ENCODE measurements at places on chromosomes 1 and 21.

GRCh38 chr21:39330001-39330400 is 16.6 kb upstream of the BRWD1 start:
- no peak for DNase-seq

DNA sequence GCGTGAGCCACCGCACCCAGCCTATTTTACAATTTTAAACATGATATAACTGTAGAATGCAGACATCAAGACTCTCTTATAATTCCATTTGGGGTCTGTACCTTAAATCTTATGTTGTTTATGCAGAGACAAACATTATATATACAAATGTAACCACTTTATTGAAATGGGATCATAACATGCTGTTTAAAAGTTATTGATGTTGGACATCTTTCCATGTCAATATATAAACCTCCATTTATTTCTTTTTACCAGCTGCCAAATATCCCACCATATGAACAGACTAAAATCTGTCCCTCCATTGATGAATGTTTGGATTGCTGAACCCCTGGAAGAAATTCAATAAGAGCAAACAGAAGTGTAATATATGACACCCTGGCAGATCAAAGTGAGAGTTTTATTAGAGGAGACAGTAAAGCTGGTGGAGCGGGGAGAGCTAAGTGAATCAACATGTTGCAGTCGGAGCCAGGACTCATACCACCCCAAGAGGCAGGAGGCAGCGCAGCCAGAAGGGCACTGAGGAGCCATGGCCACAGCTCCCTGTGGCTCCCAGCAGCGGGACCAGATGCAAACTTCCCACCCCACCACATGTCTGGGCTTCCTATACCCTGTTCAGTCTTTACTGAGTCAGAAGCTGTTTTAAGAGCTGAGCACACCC is 4.7 kb upstream of the PCSK9 start:
- no peak for DNase-seq

DNA sequence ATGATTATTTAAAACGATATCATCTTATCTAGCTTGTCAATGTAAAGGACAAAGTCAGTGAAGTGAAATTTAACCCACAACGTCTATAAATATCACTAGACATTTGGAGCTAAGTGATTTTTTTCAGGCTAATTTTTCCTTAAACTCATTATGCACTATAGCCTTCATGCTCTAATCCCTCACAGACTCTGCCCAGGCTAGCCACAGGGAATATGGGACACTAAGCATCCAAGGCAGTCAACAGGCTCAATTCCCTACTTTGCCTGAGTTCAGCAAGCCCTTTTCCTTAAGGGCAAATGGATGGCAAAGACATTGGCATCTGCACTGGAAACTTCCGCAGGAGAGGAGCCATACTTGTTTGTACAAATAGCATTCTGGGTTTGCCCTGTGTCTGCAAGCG is 577.0 kb downstream of the LMO4 start:
- no peak for DNase-seq

GRCh38 chr1:18725231-18725895 is 94.7 kb downstream of the PAX7 start:
- no peak for DNase-seq

DNA sequence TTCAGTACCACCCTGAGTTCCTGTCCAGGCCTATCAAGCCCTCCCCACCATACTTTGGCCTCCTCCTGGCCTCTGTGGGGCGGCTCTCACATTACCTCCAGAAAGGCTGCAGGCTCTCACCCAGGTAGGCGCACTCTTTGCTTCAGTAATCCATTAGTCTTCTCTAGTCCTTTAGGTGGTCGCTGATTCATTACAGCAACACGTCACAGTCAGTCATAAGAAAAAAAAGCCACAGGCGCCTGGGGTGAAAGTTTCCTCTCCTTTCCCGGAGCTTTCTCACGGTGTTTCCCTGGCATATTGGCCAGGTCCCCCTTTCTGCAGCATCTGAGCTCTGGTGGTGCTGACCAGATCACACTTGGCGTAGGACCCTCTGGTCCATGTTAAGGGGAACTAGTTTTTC is 12.1 kb downstream of the SLFNL1 start:
- no peak for DNase-seq
